ENCODE measurements at places on chromosomes 2 and 18. TPM values are rescaled to one million over a fixed set of nuclear protein-coding genes. Genes with fewer than 3 reads are reported as not detected.

The KCNIP3 gene
- total RNA-seq: 2.9 TPM

The RAMP1 gene
- 2.6 TPM for total RNA-seq

The TUBA4B gene
- not detected for total RNA-seq

The PARD3B gene
- 15.7 TPM for total RNA-seq

The PLGLB1 gene
- total RNA-seq: 1.5 TPM

The ITGB1BP1 gene
- 62.1 TPM for total RNA-seq

The MYCN gene
- total RNA-seq: not detected

The MAL gene
- total RNA-seq: 0.17 TPM

The NCK2 gene
- 32.4 TPM for total RNA-seq

The NPAS2 gene
- total RNA-seq: 9.0 TPM

The CRACDL gene
- total RNA-seq: under 0.01 TPM

The SP9 gene
- not detected for total RNA-seq

The KIF5C gene
- 0.58 TPM for total RNA-seq

Measured in smooth muscle cell of trachea (primary cell).